ENCODE measurements at places on chromosomes 6 and 20.

DNA sequence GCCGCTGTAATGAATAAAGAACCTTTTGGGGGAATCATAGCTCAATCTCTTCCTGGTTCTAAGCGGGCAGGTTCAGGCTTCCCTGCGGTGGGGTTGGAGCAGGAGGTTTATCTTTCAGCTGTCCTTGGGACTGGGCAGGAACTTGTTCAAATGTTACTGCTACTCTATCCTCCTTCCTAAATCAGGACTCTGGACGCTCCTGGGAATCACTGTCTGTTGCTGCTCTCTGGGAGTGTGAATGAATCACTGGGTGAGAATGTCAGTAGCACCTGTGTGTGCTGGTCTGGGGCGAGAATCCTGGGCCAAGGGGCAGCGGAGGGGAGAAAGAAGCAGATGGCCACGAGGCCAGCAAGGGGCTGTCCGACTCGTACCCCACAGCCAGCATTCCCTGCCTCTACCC, 65.4 kb upstream of the ZNFX1 start:
- no peak for DNase-seq

- no peak for DNase-seq
Measured at GRCh38 chr6:21847711-21848480, 254.3 kb downstream of the SOX4 start.

DNA sequence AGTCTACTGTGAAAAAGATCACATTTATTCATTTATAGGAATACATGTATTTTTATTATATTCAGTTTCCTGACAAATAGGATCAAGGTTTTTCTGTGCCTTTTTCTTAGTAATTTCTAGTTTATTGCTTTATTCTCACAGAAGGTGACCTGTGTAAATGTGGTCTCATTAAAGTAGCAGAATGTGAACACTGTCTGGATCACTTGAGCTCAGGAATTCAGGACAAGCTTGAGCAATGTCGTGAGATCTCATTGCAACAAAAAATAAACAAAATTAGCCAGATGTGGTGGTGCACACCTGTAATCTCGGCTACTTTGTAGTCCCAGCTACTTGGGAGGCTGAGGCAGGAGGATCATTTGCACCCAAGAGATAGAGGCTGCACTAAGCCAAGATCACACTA, 516.7 kb downstream of the CDKAL1 start:
- no peak for DNase-seq

- DNase-seq: no peak
Measured at GRCh38 chr6:14789996-14790395, 455.9 kb upstream of the JARID2 start.

GRCh38 chr20:49854190-49854875, 41.7 kb downstream of the SLC9A8 start:
- no peak for DNase-seq

- DNase-seq: no peak
Measured at GRCh38 chr6:75397656-75398465, 95.7 kb downstream of the FILIP1 start.

DNA sequence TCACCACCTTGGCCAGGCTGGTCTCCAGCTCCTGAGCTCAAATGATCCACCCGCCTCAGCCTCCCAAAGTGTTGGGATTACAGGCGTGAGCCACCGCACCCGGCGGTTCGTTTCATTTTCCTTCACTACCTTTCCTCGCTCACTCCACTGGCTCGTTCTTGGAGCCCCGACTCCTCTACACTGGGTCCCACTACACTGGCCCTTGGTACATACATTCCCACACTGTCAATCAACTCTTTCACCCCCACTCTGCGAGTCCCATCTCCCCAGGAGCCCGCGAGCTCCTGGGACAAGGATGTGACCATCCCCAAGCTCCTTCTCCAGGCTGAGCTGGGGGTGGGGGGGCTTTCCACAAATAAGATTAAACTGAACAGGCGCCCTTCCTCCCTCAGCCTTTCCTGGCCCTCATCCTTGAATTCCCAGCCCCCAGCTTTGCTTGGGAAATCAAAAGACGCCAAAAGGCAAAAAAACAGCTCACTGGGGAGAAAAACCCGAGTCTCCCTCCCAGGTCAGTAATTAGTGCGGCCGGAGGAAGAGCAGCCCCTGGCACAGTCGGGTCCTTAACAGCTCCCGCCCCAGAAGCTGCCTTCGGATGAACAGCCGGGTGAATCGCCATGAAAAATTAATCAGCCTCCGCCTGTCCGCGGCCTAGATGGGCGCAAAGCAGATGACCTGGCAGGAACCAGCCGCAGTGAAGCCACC, 42.8 kb upstream of the LY86 start:
- DNase-seq: no peak

GRCh38 chr6:122717350-122717749, 62.2 kb upstream of the FABP7 start:
- no peak for DNase-seq

GRCh38 chr6:93447874-93448273, 28.5 kb upstream of the EPHA7 start:
- DNase-seq: no peak

- DNase-seq: no peak
Measured at GRCh38 chr6:139425780-139426179, 51.3 kb upstream of the CITED2 start.

DNA sequence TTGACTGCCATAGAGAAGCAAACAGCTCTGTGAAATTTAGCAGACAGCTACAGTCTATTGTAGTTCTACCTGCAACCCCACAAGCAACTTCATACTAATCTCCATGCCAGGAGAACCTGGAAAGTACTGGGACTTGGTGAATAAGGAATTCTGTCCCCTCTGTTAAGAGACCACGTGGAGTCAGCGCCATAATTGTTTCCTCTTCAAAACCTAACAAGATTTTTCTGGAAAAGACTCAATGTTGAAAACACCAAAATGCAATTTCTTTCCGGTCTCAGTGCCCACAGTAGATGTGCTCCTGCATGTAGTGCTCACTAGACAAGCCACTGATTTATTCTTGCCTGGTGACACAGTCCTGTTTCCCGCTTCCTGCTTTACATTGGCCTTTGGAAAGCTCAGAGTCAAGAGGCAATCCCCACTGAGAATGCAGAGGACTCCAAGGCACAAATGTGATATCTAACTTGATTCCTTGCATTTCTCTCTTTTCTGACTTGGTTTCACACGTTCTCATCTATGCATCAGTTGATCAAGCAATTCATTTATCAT, 268.3 kb downstream of the HIVEP2 start:
- DNase-seq: no peak

DNA sequence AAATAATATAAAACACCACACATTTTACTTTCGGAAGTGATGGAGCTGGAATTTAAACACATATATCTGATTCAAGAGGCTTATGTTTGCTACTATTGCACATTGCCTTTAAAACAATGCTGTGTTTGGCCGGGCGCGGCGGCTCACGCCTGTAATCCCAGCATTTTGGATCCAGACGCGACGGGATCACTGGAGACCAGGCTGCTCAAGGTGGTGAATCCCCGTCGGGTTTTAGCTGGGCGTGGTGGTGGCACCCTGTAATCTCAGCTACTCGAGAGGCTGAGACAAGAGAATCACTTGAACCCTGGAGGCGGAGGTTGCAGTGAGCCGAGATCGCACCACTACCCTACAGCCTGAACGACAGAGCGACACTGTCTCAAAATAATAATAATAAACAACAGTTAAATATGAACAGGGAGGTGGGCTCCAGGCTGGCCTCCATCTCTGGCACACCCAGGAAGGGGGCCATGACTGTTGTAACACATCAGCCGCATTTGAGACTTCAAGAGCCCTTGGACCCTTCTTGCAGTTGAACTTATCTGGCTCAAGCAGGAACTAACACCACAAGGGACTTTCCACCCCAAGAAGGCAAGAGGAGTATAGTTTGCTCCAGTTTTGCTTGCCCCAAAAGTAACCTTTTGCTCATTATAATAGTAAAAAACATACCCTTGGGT, 127.1 kb upstream of the ZNF184 start:
- DNase-seq: no peak

DNA sequence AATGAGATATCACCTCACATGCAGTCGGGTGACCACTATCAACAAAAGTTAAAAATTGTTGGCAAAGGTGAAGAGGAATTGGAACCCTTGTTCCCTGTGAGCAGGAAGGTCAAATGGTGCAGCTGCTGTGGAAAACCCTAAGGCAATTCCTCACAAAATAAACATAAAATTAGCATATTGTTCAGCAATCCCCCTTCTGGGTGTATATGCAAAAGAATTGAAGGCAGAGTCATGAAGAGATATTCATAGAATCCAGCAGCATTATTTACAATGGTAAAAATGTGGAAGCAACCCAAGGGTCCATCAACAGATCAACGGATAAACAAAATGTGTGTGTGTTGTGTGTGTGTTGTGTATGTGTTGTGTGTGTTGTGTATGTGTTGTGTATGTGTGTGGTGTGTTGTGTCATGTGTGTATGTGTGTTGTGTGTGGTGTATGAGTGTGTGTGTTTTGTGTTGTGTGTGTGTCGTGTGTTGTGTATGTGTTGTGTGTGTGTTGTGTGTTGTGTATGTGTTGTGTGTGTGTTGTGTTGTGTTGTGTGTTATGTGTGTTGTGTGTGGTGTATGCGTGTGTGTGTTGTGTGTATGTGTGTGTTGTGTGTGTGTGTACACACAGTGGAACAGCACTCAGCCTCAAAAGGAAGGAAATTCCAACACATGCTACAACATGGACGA, 245.1 kb downstream of the ERMARD start:
- no peak for DNase-seq

- no peak for DNase-seq
Measured at GRCh38 chr6:52288216-52288615, 3.7 kb upstream of the MCM3 start.

DNA sequence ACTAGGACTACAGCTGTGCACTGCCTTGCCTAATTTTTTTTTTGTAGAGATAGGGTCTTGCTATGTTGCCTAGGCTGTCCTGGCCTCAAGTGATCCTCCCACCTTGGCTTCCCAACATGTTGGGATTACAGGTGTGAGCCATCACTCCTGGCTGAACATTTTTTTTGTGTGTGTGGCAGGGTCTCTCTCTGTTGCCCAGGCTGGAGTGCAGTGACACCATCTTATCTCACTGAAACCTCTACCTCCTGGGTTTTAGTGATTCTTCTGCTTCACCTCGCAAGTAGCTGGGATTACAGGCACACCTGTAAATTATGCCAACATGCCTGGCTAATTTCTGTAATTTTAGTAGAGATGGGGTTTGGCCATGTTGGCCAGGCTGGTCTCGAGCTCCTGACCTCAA, 25.3 kb downstream of the PANK2 start:
- DNase-seq: no peak

- DNase-seq: no peak
Measured at GRCh38 chr20:32544260-32544722, 40.8 kb downstream of the NOL4L start.

DNA sequence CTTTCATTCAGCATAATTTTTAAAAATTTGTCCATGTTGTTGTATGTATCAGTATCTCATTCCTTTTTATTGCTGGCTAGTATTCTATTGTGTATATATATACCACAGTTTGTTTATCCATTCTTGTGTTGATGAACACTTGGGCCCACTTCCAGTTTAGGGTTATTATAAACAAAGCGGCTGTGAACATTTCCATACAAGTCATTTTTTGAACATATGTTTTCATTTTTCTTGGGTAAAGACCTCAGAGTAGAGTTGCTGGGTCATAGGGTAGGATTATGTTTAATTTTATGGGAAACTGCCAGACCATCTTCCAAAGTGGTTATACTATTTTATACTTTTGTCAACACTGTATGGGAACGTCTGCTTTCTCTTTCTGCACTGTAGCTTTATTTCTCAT, 55.3 kb downstream of the RBM24 start:
- DNase-seq: no peak

GRCh38 chr6:80170433-80170832, 64.0 kb downstream of the BCKDHB start:
- DNase-seq: no peak

DNA sequence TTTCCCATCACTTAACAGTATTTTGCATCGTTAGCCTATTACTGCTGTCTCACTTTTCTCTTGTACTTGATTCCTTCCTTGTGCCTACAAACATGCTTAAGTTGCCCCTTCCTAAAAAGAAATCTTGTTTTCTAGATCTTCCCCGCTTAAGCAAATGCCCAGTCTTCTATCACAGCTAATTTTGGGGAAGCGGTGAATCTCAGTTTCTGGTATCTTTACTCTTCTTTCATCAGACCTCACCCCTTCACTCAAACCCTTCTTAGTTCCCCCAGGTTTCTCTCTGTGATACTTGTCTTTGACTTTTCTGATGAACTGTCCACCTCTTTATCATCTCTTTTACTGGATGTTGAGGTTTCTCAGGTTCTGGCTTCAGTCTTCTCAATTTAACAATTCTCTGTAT, 14.2 kb downstream of the VAPB start:
- DNase-seq: no peak

DNA sequence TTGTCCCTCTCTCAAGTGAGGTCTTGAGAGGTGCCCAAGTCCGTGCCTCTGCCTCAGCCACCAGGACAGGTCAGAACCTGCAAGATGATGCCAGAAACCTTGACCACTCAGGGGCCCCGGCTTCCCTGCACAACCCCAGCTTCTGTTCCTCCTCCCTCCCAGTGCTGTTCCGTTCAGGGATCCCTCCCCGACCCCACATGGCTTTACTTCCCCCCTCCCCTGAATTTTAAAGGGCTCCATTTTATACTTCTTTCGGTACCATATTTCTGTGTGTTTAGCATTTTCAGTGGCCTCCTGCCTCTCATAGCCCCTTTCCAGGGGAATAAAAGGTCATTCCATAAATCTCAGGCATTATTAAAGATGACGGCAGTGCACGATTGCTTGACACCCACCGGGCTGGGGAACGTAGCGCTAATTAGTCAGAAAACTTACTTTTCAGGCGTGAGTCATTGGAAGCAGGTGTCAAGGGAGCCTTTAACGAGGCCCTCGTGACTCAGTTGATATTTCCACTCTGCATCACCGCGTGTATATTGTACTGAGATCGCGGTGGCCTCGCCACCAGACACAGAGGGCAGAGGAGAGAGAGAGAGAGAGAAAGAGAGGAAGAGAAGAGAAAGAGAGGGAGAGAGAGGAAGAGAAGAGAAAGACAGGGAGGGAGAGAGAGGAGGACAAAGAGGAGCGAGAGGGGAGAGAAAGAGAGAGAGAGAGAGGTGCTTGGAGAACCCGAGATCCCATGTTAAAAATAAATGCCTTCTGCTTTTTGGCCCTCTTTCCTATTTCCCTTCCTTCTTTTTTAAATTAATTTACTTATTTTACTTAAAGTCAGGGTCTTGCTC, 21.3 kb downstream of the KCNG1 start:
- DNase-seq: no peak

DNA sequence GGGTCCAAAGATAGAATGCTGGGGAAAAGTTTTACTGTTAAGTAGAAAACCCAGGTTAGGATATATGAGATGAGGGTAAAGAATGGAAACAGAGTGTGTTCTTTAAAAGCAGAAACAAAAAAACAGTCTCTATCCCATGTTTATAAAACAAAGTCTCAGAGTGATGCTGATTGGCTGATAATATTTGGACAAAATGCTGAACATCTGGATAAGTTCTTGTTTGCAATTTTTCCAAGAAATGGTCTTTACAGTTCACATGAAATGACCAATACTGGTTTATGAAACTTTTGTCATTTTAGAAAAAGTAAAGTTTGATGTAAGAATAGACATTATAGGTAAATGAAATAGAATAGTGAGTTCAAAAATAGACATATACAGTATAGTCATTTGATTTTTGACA, 96.2 kb upstream of the EYS start:
- DNase-seq: no peak

GRCh38 chr20:20233041-20233514, 134.8 kb upstream of the INSM1 start:
- no peak for DNase-seq

GRCh38 chr6:125222531-125223455, 69.2 kb downstream of the TPD52L1 start:
- no peak for DNase-seq

All from activated T-cell treated with anti-CD3 and anti-CD28 coated beads, Interleukin-2, amount 50 U/mL, for 24 hours (primary cell).